Breast epithelium (tissue), 4 donors: ENCODE measurements at places on chromosomes 5 and 9.

GRCh38 chr9:36278243-36278642, 20.0 kb upstream of the GNE start:
- DNase-seq: no peak

GRCh38 chr5:156400231-156400986, 73.4 kb downstream of the SGCD start:
- no peak for DNase-seq

- DNase-seq: no peak
Observed at GRCh38 chr5:135592312-135593045, 13.7 kb upstream of the CXCL14 start.

DNA sequence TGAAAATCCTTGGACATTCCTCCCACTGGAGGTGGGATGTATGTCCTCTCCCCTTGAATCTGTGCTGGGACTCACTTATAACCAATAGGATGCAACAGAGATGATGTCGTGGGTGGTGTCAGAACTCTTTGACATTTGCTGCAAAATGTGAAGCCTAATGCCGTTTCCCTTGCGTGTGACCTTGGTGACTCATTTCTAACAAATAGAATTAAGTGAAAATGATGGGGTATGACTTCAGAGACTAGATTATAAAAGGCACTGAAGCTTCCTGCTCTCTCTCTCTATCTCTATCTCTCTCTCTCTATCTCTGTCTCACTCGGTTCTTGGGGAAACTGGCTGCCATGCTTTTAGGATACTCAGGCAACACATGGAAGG, 126.1 kb upstream of the STC2 start:
- no peak for DNase-seq

DNA sequence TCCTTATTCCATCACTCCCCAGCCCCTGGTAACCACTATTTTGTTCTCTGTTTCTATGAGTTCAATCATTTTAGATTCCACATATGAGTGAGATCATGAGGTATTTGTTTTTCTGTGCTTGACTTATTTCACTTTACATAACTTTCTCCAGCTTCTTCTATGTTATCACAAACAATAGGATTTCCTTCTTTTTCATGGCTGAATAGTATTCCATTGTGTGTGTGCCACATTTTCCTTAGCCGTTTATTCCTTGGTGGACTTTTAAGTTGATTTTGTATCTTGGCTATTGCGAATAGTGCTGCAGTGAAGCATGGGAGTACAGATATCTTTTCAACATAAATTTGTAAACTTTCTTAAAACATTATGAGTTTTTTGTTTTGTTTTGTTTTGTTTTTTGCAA, 15.1 kb downstream of the SYK start:
- DNase-seq: no peak

GRCh38 chr5:111003623-111004022, 67.9 kb upstream of the TSLP start:
- DNase-seq: no peak

DNA sequence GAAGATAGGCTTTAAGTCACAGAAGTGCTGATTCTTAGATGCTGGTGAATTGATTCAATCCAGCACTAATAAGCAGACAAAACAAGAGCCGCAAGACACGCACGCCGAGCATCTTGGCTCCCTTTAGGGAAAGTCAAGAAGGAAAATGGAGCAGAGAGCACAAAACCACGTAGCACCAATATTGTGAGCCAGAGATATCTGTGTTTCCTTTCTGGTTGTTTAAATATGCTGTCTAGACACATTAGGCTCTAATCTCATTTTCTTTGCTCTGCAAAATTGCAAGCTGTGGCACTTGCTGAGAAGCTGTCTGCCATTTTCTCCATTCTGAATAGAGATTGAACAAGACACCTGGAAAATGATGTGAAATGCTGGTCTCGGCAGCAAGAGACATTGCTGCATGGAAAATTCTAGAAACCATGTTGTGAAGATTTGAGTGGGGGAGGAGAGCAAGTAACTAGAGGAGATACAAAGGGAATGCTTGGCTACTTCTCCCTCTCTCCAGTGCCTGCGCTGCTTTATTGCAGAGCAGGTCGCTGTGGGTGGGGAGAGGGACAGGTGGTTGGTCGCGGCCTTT, 336.3 kb downstream of the MED10 start:
- DNase-seq: no peak

- DNase-seq: no peak
Observed at GRCh38 chr9:73869264-73869663, 627.9 kb upstream of the RORB start.

GRCh38 chr9:87765521-87765920, 39.6 kb downstream of the CTSL start:
- no peak for DNase-seq

GRCh38 chr5:71537687-71538086, 49.5 kb upstream of the MCCC2 start:
- no peak for DNase-seq

DNA sequence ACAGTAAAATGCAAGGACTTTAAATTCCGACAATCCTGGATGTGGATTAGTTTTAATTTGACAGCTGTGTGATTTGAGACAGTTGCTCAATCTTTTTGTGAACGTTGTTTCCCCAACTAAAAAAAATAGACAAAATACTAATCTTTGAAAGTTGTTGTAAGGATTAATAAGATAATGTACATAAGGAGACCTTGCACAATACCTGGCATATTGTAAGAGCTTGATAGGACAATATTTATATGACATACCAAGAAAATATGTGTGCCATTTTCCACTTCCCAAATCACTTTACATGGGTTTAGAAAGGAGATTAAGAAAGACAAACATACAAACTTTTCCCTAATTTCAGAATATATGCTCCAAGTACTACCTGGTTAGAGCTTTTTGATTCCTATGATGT, 25.3 kb downstream of the ARRDC3 start:
- no peak for DNase-seq

DNA sequence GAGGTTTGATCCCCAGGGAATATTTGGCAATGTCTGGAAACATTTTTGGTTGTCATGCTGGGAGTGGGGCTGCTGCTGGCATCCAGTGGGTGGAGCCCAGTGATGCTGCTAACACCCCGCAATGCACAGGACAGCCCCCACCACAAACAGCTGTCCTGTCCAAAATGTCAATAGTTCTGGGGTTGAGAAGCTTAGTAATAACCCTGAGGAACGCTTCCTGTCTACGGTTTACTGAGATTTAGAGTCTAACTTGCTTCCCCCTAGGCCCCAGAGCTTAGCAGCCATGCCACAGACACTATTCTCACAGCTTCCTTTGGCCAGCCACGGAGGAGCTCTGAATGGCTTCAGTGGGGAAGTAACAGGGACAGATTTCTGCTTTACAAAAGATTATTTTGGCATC, 66.5 kb downstream of the MSX2 start:
- DNase-seq: no peak

GRCh38 chr9:89878687-89879086, 273.9 kb downstream of the GADD45G start:
- peak; percentile 84 for DNase-seq

DNA sequence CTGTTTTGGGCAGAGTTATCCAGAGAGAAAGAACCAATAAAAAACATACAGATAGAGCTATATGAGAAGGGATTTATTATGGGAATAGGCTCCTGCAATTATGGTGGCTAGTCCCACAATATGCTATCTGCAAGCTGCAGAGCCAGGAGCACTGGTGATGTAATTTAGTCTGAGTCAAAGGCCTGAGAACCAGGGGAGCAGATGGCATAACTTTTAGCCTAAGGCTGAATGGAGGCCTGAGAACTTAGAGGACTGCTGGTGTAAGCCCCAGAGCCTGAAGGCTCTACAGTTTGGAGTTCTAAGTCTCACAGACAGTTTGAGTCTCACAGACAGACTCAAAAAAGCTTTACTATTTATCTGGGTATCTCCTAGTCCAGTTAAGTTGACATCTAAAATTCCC, 263.8 kb downstream of the FBXL7 start:
- no peak for DNase-seq

DNA sequence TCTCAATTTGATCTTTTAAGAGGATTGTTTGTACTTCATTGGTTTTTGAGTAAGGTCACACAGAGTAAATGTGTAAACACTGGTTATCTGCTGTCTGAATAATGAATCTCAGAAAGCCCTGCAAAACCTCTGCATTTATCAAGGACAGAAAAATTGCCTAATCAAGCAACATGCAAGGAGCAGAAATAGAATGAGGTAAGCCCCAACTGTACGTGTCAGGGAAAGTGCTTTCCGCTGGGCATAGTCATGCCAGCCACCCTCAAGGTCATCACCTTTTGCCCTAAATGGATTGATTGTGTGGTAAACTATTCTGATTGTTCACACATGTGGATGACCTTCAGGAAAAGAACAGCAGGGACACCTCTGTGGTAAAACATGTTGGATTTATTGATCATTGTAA, 376.9 kb upstream of the KCNN2 start:
- no peak for DNase-seq

- no peak for DNase-seq
Observed at GRCh38 chr9:127075624-127076372, 46.6 kb downstream of the ANGPTL2 start.

DNA sequence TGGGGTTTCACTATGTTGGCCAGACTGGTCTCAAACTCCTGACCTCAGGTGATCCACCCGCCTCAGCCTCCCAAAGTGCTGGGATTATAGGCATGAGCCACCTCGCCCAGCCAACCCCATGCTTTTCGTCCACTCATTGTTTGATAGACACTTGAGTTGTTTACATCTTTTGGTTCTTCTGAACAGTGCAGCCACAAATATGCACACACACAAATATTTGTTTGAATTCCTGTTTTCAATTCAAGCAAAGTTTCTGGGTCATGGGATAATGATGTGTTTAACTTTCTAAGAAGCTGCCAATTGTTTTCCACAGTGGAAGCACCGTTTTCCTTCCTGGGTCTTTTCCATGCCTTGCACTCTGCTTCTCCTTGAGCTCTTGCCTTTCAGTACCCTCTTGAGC, 6.8 kb upstream of the PAEP start:
- DNase-seq: no peak

DNA sequence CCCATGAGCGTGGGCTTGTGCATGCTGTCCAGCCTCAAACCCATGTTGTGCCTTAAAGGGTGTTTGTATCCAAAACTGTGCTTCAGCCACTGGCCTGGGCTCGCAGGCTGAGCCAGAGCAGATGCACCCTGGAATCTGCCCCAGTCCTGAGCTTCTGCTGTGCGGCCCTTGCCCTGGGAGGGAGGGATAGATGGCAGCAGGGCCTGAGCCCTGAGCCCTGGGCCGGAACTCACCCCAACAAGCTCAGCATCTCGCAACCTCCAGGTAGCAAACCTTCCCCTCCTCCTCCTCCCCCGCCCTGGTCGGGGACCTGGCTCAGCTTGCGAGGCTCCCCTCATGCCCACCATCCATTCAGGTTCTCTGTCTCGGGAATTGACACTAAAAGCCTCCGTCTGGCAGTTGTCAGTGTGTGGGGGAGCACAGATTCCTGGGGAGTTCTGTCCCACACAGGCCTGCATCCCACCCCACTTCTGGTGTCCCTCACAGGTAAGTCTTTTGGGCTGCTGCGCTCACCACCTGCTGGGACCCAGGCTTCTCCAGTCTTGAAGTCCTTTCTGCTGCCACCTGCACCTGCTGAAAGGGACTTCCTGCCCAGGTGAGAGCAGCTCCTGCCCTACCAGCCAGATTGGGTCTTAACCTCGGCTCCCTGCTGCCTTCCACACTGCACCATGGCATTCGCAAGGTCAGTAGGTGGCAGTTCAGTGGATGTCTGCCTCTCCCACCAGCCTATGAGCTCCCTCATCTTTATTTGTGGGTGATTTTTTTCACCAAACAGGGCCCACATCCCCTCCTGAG, 55.2 kb upstream of the OLFM1 start:
- no peak for DNase-seq

DNA sequence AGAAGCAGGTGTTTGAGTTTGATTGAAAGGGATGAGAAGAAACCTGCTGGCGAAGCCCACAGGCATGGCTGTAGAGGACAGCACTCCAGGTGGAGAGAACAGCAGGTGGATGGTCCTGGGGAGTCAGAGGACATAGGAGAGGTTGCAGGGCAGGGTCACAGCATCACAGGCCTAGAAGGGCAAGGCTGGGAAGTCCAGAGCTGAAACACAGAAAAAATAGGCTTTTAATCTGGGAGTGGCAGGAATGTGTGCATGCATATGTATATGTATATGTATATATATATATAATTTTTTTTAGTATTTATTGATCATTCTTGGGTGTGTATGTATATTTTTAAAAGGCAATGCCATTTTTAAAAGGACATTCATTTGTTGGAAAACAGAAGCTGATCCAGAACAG, 118.4 kb downstream of the ADAMTS16 start:
- no peak for DNase-seq

- no peak for DNase-seq
Observed at GRCh38 chr9:880725-881124, 39.2 kb downstream of the DMRT1 start.

DNA sequence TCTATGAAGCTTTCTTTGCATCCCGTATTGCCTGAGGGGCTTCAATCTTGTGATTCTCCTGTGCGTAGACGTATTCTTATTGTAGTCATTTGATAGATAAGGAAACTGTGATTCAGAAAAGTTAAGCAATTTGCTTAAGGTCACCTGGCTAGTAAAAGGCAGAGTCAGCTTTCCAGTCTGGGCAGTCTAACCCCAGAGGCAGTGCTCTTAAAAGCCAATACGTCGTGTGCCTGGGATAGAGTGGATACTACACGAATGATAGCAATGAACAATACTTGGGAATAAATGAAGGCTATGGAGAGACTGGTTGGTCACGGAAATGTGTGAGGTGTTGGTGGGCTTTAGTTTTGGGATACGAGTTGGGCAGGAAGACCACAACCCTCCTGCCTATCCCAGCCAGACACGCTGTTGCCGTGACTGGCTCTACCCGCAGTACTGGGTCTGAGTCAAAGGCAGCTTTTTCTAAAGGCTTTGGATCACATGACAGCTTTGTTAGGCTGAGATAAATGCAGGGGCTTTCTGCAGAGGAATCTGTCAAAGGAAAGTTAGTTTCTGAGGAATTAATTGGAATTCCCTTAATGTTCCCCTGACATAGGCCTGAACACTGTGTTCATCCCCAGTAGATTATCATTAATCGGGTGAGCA, 302.6 kb downstream of the KIF4B start:
- DNase-seq: no peak

DNA sequence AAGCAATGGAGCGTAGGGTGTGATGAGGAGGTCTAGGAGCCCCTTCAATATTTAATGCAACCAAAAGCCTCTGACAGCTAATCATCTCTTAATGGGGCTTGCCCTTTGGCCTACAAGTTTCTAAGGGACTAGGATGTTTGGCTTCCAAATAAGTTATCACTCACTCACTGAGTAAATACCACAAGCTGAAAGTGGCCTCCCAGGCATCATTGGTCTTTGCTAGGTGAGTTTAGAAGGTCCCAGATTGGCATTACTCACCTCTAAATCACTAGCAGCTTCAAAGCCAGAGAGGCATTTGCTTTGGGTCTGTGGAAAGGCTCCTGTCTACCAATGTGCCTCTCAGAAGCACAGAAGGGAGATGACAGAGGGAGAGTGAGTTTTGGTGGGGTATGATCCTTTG, 344.2 kb downstream of the NTRK2 start:
- DNase-seq: no peak

DNA sequence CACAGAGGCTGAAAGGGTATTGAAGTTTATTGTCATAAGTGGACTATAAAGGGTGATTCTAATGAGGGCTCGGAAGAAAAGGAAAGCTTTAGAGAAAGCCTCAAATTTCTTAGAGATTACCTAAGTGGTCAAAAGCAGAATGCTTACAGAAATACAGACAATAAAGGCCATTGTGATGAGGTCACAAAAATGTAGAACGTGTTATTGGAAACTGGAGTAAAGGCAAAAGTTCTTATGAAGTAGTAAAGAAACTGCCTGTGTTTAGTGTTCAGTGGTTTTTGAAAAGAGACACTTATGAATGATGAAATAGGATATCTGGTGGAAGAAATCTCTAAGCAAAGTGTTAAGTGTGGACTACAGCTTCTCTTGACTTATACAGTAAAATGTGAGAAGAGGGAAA, 726.9 kb downstream of the DNAH5 start:
- no peak for DNase-seq
